ENCODE measurements at places on chromosomes 5 and 9.
A peak's percentile ranks its signal among the peaks of the same experiment; 100 is the strongest.

GRCh38 chr9:89719202-89719601 is 114.4 kb downstream of the GADD45G start:
- no peak for DNase-seq

- no peak for DNase-seq
Measured at GRCh38 chr5:176902102-176902814, 3.1 kb upstream of the HK3 start.

- no peak for DNase-seq
Measured at GRCh38 chr5:76114179-76114851, 31.1 kb downstream of the SV2C start.

DNA sequence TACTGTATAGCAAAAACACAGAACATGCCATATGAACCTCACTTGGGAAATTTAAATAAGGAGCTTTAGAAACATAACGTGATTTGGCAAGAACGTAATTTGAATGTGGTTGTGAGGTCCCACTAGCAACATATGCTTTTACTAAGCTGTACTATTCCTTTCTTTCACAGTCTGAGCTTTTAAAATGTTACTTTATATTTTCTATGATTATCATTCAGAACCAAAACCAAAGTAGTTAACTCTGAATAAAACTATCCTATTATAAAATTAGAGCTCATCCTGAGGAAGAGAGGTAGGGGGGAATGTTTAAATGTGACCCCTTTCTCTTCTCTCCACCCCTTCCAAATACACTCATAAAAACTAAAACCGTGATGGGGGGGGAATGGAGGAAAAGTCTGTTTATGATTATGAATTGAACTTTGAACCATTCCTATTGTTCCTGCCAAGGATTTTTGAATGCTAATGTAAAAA is 435.7 kb downstream of the NFIB start:
- DNase-seq = no peak

DNA sequence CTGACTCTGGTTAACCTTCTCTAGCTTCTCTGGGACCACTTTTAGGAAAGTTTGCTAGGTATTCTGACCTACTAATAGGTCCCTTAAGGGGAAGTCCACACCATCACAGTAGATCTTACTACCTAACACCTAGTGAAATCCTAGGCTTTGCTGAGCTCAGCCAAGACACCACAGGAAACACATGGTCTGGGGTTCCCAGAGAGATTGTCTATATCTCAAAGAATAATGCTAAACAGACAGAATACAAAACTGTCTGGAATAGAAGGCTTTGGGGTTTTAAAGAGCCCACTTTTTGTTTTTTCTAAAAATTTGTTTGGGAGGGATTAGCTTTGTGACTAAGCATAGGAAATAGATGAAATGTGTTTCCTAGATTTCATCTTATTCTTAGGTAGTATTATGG is 395.1 kb downstream of the ARHGEF28 start:
- no peak for DNase-seq

DNA sequence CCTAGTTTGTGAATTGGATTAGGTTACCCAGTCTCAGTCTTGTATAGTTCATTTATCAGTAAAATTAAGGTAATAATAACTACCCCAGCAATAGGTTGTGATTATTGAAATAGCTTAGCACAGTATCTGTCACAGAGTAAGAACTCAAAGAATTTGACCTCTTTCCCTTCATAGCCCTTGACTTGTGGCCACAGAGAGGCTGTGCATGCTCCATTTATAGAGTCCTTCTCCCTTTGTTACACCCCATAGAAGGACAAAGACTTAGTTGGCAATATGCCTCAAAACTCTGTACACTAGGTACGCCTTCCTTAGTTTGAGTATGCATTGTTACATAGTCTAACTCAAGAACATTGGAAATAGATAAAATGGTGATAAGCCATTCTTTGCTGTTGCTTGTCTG is 257.2 kb downstream of the KCTD16 start:
- DNase-seq = no peak

DNA sequence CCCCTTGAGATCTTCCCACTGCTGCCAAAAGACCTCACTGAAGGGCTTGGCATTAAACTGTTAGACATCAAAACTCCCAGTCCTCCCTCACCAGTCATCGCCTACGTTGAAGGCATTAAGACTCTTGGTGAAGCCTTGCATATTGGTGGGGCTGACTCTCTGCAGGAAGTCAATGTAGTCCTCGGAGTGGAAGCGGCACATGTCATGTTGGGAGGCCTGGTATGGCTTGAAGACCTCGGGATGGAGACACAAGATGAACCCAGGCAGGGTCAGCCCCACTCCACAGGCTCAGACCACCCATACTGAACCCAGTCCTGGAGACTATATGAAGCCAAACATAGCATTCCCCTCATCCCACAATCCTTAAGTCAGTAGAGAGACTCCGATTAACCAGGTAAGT is 1.9 kb downstream of the HDAC3 start:
- DNase-seq = no peak

GRCh38 chr5:75509956-75510355 is 1.5 kb downstream of the CERT1 start:
- no peak for DNase-seq

DNA sequence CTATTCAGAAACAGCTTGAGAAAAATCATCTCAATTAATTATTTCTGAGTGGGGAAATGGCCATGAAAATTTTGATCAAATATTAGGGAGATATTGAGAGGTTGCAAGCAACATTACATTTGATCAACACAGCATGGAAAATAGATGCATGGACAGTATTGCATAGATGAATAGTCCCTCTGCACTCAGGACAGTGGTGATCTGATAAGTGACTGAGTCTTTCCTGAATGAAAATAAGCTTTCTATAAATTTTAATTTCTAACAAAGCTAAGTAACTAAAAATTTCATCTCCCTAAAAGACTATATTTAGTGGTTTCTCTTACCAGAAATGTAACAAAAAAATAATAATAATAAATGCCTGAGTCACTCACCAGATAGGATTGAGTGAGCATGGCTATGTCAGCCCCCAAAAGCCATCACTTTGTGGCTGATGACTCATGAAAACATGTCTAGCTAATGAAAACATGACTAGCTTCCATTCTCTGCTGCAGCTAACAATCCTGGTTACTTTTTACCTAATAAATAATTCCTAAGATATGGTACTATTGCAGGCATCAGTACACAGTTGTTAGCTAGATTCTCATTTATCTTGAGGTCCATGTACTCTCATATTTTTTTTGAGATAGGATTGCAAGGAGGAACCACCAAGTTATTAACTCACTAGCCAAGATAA is 1294.8 kb upstream of the ACO1 start:
- no peak for DNase-seq

- no peak for DNase-seq
Measured at GRCh38 chr9:92429836-92430235, 5.6 kb upstream of the OMD start.

GRCh38 chr5:137621861-137622823 is 113.7 kb downstream of the KLHL3 start:
- DNase-seq = no peak

DNA sequence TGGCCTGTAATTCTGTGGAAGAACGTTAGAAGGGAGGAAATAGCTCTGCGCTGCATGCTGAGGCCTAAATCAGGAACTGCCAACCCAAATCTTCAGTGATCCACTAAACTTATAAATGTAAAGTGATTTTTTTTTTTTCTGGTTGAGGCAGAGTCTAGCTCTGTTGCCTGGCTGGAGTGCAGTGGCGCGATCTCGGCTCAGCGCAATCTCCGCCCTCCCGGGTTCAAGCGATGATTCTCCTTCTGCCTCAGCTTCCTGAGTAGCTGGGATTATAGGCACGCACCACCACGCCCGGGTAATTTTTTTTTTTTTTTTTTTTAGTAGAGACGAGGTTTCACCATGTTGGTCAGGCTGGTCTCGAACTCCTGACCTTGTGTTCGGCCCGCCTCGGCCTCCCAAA is 717.4 kb upstream of the FAM174A start:
- DNase-seq = no peak

- DNase-seq = no peak
Measured at GRCh38 chr9:81372628-81373191, 316.6 kb downstream of the TLE1 start.

- no peak for DNase-seq
Measured at GRCh38 chr9:18438951-18439350, 35.0 kb upstream of the ADAMTSL1 start.

DNA sequence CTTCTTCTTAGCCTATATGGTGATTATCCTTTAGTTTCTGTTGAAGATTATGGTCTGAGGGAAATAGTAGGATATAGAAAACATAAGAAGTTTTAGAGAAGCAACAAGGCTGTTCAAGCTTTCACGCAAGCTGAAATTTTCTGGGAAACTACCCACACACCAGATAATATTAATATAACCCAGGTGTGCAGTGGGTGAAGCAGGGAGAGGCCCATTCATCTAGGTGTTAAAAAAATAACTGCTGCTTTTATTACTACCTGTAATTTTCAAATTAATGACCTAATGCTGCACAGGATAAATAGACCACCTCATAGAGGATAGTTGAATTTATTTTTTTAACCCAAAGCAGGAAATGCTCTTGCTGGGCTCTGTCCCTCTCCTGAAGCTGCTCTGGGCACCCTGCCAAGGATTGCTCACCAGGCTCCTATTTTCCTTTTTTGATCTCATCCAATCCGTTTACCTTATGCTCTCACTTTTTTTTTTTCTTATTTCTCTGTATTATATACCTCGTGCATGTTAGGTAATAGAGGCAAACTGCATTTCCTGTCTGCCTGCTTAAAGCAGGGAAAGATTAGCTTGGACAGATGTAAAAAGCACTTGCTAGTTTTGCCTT is 124.3 kb upstream of the SLC12A2 start:
- DNase-seq = peak; percentile 85

GRCh38 chr5:54696346-54696745 is 178.8 kb downstream of the SNX18 start:
- DNase-seq = no peak

DNA sequence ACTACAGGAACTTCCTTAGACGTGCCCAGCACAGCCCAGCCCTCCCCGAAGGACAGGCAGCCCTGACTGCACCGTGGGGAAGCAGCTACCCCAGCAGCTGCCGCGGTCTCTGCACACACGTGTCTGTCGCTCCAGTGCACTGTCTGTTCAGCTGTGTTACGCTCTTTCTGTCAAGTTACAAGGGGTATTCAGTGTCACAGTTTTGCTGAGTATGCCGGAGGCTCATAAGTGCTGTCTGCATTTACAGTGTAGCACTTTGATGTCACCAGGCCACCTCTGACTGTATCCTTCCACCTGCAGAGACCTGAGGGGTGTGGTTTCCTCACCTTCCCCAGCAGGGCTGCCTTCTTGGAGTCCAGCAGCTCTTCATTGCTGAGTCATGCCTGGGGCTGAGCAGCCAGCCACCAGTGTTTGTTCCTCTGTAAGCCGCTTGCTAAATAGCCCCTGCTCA is 126.8 kb downstream of the EHMT1 start:
- DNase-seq = peak; percentile 69

GRCh38 chr9:27377811-27378456 is 81.0 kb upstream of the EQTN start:
- no peak for DNase-seq

GRCh38 chr9:105639936-105640335 is 22.3 kb upstream of the TAL2 start:
- no peak for DNase-seq

GRCh38 chr5:80181618-80182211 is 74.1 kb downstream of the SERINC5 start:
- peak; percentile 42 for DNase-seq

- DNase-seq = no peak
Measured at GRCh38 chr5:179142434-179143198, 82.4 kb downstream of the ZNF354C start.

GRCh38 chr9:117008461-117008860 is 321.4 kb downstream of the TRIM32 start:
- DNase-seq = no peak

DNA sequence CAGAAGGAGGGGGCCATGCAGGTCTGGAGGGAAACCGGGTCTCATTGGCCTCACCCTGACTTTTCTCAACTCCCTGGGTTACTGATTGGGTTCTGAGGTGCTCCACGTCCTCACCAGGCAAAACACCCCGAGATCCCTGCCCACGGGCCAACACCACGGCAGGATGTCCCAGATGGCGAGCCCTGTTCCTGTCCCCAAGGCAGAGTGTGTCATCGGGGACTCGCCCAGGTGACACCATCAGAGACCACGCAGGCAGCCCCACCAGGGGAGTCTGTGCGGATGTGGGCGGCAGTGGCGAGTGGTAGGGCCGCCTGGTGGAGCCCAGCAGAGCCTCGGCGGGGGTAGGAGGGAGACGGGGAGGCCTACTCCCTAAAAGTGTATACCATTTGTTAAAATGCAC is 59.0 kb upstream of the UBAC1 start:
- DNase-seq = no peak

DNA sequence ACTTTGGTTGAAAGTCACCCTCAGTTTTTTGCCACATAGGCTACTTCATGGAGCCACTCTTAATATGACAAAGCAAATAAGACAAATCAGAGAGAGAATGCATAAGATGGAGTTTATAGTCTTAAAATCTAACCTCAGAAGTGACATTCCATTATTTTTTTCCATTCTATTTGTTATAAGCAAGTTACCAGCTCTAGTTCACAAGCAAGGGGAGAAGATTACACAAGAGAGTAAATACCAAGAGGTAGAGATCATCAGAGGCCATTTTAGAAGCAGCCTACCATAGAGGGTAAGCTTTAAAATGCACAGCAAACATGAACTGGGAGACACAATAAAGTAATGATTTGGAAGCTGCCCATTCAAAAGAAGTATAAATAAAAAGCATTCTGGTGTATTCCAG is 651.3 kb upstream of the MEF2C start:
- no peak for DNase-seq

DNA sequence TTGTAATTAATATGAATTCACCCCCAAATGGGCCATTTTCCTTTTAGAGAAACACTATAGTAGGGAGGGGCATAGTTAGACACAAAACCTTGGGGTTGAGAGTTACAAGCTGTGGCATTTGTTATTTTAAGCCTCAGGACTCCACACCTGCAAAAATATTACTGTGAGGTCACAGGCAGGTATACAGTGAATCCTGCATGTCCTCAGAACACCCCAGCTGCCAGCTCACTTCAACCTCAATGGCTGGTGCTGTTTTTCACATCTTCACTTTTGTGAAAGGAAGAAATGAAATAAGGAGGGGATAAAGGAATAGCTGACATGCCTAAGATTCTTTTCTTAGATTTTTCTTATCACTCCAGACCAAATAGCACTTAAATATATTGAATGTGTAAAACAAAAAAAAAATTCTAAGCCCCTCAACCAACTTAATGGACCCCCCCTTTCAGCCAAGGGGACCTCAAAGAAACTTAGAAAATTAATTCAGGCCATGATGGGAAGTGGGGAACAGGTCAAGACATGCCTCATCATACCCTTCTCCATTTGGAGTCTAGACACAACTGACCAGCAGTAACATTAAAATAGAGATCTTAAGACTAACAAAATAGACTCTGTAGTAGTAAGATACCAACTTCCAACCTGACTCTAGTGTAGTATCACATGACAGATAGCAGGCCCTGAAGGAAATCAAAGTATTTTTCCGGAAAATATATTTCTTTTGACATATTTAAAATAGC is 9.2 kb downstream of the C9orf85 start:
- DNase-seq = no peak

GRCh38 chr9:16633794-16634193 is 236.7 kb downstream of the BNC2 start:
- DNase-seq = no peak

DNA sequence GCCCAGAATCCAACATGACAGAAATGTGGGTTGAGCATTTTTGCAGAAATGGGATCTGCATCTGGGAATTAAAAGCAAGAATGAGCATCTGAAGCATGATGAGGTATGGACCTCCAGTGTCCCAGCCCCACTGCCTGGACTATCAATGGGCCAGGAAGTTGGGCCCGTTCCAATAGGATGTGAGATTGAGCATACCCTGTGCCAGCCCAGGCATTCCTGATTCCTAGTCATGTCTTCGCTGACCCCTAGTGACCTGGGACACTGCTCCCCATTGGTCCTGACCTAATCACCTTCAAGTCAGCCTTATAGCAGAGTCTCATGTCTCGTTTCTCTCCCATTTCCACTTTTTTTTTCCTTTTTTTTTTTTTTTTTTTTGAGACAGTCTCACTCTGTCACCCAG is 197.4 kb upstream of the IRX2 start:
- DNase-seq = no peak

Data from NCI-H345 (cell line).